ENCODE measurements at places on chromosomes 11 and 22. TPM values are rescaled to one million over a fixed set of nuclear protein-coding genes. Genes with fewer than 3 reads are reported as not detected.

DCHS1 gene
- total RNA-seq: not detected

GRCh38 chr11:123306531-123306930, 111.5 kb upstream of the CLMP start:
- H3K4me1 ChIP-seq: peaks cover 21% of the 10 kb centered on the region
- DNase-seq: no peak
- H3K4me3 ChIP-seq: no peak overlapping the region
- H3K36me3 ChIP-seq: no peaks in the 10 kb centered on the region
- no peaks in the 10 kb centered on the region for H3K27me3 ChIP-seq
- no peak overlapping the region for H3K27ac ChIP-seq

A4GALT gene
- 0.63 TPM for total RNA-seq

DNA sequence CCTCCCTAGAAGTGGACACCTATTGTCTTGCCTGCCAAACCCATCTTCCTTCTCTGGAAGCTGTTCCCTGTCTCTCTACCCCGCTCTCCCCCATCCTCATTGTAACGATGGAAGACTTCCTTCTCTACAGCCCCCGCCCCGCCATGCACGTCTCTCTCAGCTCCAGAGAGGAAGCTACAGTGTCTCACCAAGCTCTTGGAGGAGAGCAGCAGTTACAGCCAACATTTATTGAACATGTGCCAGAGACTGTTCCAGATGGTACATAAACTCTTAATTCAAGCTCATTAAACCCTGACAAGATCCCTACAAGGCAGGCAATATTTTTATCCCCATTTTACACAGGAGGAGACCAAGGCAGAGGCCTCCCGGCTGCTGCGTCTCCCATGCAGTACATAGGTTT, 15.1 kb downstream of the MCHR1 start:
- no peak for DNase-seq
- H3K4me3 ChIP-seq: no peak overlapping the region
- no peaks in the 10 kb centered on the region for H3K4me1 ChIP-seq
- H3K27me3 ChIP-seq: no peaks in the 10 kb centered on the region

All from PC-3 (cell line).